Stimulated activated CD8-positive, alpha-beta memory T cell treated with anti-CD3 and anti-CD28 coated beads, Interleukin-12 subunit alpha, Interleukin-12 subunit beta, amount 100 ng/mL, for 4 hours (primary cell): ENCODE measurements at places on chromosomes 7 and 10.

DNA sequence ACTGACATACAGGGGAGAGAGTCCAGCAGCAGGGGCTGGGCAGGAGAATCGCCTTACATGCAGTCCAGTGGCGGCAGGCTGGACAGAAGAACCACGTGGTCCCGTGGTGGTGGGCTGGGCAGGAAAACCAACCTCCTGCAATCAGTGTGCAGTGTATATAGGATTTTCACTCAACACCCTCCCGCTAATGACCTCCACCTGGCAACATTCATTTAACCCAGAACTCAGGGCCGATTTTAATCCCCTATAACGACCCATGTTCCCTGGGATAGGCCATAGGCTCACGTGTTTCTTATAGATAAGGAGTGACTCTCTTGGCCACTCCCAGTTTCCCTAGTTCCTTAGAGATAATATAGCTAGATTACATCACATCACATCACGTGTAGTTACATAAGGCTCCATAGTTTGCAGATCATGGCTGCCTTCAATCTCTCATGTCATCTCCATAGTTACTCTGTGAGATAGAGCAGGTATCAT, 19.4 kb downstream of the MTURN start:
- no peak for DNase-seq

- no peak for DNase-seq
Measured at GRCh38 chr7:16880554-16880953, 1.2 kb downstream of the AGR3 start.

- DNase-seq: no peak
Measured at GRCh38 chr7:28423112-28423511, 10.8 kb downstream of the CREB5 start.

GRCh38 chr7:127035203-127035849, 217.4 kb downstream of the GRM8 start:
- no peak for DNase-seq

DNA sequence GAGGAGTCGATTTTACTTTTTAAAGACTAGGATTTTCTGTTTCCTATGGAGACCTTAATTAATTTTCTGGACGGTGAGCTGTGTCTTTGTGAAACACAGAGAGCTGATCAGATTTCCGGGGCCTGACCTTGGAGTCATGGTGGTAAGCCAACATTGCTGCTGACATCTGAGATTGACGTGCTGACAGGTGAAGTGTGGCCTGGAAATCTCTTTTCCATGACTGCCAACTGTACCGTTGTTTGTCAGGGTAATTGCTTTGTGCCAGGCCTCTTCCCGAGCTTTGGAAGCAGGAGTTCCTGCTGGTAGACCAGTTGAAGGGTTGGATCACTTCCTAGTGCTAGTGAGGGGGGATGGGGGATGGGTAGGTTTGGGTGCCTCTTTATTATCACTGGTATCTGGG, 71.2 kb downstream of the ADRA2A start:
- no peak for DNase-seq
